ENCODE measurements at places on chromosomes 5 and 9.
A peak's percentile ranks its signal among the peaks of the same experiment; 100 is the strongest.

DNA sequence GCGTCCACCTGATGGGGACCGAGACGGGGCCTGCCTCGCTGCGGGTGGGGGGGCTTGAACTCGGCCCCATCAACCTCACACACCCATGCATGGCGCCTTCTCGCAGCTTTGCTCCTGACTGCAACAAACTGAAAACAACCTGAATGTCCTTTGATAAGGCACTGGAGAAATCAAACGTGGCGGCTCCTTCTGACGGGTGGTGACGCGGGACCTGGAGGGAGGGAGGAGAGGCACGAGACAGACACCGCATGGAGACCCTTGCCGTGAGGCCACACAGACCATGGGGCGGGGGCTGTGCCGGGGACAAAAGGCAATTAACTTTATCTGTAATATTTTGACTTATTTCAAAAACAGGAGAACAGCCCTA is 48.6 kb downstream of the NACC2 start:
- no peak for DNase-seq

DNA sequence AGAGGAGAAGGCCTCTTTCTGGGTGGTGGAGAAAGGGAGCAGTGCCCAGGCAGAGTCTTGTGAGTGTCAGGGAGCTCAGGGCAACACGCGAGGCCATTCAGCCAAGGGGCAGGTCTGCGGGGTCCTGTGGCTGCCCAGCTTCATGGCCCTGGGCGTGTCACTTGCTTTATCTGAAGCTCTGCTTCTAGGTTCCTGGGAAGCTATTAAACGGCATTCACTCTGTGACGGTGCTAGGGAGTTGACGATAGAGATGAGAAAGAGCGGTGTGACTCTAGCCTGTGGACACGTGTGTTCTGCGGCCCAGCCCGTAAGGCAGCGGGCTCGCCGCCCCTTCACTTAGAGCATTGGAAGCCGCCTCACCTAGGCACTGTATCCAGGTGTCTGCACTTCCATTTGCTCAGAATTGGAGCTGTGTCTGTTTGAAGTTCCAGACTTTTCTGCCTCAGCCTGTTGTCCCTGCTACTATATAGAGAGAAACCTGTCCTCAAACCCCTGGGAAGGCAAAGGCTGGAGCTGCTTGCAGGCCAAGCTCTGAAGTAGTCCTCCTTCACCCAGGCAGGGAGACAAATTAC is 88.3 kb downstream of the PHF2 start:
- DNase-seq: no peak

DNA sequence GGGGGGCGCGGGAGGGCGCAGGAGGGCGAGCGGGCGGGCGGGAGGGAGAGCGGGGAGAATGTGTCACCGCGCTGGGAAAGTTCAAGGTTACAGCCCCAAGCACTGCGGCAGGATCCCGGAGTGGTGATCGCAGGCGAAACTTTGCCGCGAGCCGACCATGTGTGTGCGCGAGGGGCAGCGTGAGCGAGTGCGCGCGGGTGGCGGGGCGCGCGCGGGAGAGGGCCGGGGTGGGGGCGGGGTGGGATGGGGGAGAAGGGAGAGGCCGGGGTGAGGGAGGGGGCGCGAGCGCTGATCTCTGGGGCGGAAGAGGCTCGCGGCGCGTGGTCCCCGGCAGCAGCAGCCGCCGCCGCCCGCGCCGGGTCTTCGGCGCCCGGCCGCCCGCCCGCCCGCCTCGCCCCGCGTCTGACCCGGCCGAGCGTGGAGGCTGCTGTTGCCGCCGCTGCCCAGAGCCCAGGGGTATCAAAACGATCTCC is at the start of gene NFIB:
NFIB (minus strand) TSS at position 191 of the 473 bp plus-strand sequence. CDS start 630 bp downstream, outside the sequence.
- peak; percentile 49 for DNase-seq

DNA sequence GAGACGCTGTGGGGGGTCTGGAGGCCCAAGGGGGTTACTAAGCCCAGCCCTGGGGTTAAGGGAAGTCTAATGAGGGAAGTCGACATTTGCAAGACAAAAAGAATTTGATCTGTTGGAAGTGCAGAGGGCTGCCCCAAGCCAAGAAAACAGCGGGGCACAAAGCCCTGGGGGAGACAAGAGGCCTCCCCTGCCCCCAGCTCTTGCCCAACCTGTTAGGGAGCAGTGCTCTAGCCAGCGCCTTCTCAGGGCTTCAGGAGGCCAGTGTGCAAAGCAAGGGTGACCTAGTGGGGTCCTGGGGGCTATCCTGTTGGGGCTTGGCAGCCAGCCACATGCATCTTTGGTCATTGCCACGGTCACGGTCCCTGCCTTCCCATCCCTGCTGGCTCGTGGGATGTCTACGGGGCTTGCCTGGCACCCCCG is 25.2 kb downstream of the GFI1B start:
- DNase-seq: no peak

DNA sequence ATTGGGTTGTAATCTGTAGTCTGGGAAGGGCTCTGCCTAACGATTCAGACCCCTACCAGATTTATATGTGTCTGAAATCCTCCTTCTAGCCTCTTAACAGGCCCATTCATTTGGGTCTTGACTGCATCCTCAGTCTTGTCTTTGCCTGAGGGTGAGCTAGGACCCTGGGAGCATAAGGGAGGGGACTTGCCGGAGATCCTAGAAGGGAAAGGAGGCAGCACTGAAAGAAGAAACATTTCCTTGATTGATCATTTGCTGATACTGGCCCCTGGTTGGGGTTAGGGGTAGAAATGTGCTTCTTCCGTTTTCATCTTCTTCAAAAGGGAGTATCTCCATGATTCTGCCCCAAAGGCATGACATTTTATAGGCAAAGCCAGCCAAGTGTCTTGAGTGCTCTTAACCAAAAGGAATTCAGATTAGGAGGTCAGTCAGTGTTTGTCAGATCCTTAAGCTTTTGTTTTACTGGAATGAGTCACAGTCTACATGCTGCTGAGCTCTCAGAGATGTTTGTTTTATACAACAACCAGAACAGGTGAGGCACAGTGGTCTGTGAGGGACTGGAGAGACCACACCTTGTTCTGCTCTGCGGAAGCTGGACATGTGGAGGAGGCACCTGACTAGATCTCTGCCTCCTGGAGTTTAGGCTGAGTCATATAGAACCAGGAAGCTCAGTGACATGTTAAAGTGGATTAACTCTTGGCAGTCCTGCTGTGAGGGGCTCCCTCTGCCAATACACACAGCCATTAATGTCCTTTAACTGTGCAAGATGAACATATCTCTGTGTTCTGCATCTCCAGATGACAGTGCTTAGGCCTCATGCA is 37.7 kb downstream of the PCDHAC2 start:
- DNase-seq: no peak

GRCh38 chr5:96387616-96388015 is 45.4 kb downstream of the PCSK1 start:
- DNase-seq: no peak

DNA sequence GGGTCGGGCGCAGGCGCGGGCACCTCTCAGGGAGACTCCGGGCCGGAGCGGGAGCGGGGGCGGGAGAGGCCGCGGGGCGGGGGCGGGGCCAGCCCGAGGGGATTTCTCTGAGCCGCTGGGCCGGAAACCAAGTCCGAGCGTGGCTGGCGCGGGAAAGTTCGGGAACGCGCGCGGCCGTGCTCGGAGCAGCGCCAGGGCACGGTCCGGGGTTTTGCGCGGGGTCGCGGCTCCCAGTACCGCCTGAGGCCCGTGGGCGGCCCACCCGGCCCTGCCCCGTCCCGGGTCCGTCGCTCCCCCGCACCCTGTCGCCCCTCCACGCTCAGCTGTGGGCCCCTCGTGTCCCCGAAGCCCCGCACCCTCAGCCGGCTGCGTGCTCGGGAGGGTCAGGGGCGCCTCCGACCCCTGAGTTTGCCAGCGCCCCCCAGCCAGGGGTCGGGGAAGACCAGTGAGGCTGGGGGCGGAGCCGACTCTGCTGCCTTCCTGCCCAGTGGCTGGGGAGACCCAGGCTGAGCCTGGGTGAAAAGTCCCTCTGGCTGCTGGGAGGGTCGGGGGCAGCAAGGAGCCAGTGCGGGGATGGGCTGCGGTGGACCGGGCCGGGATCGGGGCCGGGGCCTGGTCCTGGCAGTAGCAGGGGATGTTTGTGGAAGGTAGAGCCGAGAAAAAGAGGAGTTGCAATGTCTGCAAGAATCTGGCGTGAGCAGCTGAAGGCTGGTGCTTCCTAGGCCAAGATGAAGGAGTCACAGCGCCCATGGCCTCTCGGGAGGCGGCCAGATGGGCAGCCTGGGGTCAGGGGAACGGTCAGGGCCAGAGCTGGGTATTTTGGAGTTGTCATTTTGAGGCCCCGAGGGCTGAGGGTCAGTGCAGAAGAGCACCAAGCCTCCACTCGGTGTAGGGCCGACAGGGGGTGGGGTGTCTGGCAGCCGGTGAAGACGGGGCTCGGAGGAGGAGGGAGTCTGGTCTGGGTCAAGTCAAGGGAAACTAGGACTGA is 588 bp downstream of the TRAF2 start:
- peak; percentile 22 for DNase-seq

- no peak for DNase-seq
Measured at GRCh38 chr9:133604214-133604613, 5.0 kb downstream of the FAM163B start.

DNA sequence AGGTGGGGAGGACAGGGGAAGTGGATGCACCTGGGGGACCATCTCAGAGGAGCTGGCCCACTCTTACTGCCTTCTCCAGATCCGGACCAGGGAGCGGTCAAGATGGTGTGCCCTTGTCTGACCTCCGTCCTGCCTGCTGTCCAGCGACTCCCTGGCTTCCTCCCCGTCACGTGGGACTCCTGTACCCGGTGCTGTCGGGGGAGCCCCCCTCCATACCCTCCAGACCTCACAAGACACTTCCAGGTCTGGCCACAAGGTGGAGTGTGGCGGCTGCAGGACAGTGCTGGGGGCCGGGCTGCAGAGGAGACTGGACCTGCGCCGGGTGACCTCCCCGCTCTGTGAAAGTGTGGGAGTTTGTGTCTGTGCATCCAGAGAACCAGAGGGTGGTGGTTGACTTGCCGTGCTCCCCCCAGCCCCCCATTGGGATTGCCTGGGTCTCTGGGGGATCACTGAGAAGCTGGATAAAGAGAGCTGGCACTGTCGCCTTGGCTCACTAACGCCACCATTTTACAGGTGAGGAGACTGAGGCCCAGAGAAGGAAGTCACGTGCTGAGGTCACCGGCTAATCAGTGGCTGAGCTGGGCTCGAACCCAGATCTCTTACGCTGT is 1.9 kb upstream of the CRB2 start:
- peak; percentile 29 for DNase-seq

DNA sequence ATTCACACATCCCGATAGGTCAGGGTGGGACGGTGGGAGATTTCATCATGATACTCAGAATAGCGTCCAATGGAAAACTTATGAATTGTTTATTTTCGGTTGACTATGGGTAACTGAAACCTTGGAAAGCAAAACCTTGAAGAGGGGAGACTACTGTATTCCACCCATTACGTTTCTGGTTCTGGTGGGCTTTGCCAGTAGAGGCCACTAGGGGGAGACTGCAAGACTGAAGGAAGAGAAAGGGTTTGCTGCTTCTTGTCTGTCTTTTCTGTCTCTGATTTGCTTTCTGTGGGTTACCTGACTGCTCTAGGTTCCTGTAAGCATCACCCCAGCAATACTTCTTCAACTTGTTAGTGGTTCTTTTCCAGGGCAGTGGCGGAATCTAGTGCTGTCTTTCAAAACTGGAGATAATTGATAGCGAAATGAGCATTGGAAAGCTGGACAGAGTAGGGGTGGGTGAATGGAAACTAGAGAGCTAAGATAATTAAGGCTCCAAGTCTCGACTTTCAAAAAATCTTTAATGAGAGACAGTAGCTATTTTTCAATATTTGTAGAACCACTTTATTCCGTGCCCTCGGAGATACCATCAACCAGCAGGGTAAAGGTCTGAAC is 27.0 kb downstream of the GRIN3A start:
- no peak for DNase-seq

DNA sequence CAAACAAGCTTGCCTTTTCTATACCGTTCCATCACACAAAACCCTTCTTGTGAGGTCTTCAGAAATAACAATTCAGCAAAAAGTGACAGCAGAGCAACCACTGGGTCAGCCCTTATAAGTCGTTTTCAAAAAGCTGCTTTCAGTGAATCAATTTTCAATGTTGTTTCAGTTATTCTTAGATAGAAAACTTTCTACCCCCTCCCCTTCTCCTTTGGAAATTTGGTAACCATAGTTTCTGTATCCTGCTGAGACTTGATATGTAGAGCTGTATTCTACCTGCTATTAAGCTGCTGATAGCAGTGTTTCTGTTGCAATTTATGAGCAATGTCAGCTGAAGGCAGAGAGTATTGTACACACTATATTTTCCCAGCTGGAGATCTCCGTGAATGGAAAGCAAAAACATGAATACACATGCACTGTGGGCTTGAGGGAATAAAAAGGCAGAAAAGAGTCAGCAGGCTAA is 75.7 kb downstream of the ZNF608 start:
- DNase-seq: no peak

- no peak for DNase-seq
Measured at GRCh38 chr5:132365213-132365612, 4.3 kb upstream of the SLC22A5 start.

DNA sequence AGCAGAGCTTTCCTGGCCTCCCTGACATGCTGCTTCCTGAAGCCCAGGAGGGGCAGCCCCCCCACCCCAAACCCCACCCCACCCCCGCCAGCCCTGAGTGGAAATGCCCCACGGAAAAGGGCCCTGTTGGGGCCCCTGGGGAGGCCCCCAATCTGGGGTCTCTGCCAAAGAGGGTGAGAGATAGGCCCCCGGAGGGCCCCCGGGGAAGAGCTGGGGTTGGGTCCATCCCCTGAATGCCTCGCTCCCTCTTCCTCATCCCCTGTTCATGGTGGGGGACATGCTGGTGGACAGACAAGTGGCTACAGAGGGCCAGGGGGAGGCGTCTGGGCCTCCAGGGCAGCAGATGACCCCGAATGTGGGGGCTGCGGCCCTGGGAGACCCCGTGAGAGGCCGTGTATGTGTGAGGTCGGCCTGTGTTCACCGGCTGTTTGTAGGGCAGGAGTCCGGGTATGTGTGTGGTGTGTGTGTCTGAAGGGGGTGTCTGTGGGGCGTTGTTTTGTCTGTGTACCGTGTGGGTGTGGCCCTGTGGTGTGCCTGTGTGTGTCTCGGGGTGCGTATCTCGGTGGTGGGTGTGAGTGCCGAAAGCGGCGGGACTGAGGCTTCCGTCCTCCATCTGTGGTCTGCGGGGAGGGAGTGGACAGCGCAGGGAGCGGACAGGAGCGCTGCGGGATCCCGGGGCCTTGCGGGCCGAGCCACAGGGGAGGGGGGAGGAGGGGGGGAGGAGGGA is 11.3 kb downstream of the C9orf50 start:
- peak; percentile 29 for DNase-seq

DNA sequence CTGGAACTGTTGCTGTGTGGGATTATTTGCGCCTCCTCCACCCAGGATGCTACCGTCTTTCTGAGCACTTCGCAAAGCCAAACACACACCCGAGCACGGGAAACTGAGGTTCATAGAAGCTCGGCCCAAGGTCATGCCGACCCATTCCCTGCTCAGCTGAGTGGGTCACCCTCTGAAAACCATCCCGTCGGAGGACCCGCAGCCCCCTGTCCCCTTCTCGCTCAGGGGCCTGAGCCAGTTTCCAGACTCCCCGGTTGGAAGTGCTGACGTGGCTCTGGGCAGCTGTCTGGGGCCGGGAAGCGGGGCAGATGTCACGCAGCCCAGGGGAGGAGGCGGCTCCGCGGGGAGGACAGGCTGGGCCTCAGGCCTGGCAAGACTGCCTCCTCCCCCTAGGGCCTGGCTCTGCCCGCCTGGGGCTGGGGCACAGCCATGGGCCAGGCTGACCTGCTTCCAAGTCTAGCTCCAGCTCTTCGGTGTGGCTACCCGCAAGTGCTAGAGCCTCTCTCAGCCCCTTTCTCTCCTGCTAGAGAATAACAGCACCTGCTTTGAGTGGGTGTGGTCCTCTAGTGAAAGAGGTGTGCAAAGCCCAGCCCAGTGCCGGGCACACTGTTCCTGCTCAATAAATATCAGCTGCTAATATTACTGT is 9.9 kb upstream of the CXXC5 start:
- DNase-seq: peak; percentile 96
